ENCODE measurements at places on chromosomes 6 and 20.

DNA sequence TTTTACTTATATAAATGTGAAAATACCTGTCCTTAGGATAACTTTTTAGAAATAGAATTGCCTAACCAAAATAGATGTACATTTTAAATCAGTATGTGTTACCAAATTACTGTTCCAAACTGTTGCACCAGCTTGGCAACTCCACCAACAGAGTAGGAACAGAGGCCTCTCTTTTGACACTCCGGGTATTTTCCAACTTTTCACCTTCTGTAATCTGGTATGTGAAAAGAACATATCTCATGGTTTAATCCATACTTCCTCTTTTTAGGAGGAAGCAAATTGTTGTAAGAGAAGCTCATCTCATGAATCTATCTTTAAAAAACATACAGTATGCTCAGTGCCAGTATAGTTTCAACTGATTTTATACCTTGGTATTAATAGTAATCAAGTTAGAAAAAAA, 24.9 kb downstream of the RNF144B start:
- peak; percentile 99 for DNase-seq

DNA sequence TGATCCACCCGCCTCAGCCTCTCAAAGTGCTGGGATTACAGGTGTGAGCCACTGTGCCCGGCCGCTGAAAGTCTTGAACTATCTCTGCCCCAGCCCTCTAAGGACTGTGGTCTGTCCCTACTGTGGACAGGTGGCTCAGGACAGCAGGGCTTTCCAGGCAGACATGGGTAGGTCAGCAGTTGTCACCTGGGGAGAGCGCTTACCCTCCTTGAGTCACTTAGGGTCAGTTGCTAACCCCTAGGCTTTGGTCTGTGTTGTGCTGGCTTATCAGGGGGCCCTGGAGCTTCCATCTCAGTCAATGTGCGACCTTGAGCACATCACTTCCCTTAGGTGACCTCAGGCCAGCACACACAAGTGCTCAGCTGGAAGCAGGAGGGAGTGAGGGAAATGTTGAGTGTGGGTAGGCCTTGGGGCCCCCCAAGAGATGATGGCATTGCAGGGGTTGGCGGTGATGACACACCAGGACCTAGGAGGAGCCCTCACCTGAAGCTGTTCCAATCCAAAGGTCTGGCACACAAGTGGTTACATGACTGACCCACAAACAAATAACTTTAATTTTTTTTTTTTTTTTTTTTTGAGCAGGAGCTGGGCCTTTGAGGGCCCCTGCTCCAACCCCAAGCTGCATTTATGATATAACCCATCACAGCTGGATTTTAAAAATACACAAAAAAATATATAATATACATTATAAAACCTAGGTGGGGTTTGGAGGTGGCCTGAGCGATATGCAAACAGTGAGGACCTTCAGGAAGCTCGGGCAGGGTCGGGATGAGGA, 5.1 kb downstream of the RPL10A start:
- DNase-seq = no peak

- DNase-seq = peak; percentile 79
Observed at GRCh38 chr20:13771853-13772453, 12.8 kb downstream of the ESF1 start.

DNA sequence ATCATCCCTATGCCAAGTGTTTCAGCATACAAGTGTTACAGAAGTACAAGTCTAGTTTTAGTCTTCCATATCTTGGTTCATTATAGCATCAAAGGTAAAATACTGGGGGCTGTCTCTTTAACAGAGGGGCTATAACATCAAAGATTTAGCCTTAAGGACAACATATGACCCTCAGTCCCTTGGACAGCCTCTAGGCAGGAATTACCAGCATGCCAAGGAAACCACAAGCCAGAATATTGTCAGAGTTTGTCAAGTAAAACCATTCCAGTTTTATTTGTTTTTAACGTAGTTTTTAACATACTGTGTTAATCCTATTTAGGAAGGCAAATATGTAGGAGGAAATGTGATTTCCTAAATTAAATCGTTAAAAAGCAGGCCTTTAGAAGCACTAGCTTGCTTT, 18.6 kb downstream of the ZKSCAN8 start:
- no peak for DNase-seq

- peak; percentile 74 for DNase-seq
Observed at GRCh38 chr20:36085686-36086267, 68.8 kb upstream of the EPB41L1 start.

- no peak for DNase-seq
Observed at GRCh38 chr6:44233567-44234100, 10.2 kb downstream of the SLC29A1 start.

DNA sequence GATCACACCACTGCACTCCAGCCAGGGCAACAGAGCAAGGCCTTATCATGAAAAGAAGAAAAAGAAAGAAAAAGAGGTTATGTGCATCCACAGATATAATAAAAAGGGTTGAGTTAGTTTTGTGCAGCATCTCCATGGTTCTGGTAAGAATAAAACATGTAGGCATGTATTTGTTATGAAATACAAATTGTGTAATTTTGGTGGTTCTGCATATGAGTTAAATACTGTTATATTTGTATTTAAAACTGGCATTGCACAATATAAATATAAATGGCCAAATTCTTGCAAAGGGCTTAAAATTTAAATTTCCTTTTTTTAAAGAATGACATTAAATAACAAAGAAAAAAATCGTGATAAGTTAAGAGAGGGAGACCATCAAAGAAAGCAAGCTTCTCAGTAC, 159.1 kb upstream of the PREP start:
- DNase-seq = peak; percentile 42

GRCh38 chr20:63482021-63482587, 9.6 kb upstream of the KCNQ2 start:
- no peak for DNase-seq

DNA sequence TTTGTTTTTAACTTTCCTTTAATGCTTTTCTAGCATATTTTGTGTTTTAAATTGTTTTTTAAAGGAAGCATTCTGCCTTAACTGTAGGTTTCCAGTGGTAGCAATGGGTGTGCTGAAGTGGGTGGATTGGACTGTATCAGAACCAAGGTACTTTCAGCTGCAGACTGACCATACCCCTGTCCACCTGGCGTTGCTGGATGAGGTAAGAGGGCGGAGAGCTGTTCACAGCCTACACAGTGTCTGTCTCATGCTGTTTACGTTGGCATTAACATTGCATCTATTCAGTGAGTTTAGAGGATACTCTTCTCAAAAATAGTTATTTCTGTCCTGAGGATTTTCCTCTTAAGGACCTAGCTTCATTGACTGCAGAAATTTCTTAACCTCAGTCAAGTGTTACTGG, 11.9 kb downstream of the NELFCD start:
- no peak for DNase-seq

GRCh38 chr6:167760979-167761793, 65.5 kb upstream of the AFDN start:
- DNase-seq = no peak

- DNase-seq = no peak
Observed at GRCh38 chr6:75609639-75610590, 8.2 kb downstream of the SENP6 start.

DNA sequence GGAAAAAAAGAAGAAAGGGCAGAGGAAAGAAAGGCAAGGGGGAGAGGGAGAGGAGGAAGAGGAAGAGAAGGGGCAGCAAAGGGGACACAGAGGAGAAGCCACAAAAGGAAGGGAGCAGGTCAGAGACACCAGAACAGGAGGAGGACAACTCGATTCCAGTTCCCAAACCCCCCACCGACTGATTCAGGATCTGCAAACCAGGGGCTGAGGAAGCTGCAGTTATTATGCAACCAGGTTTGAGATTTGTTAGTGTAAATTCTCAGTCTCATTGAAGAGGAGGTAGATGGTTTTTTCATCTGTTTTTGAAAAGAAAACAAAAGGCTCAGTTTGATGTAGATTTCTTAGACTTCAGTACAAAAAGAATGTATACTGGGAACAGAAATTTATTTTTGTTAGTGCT, 202.8 kb downstream of the FOXC1 start:
- no peak for DNase-seq

Data from inflammatory macrophage treated with lipopolysaccharide for 1 hour (primary cell).